SHP77 treated with DMSO at 0.1 percent for 48 hours (cell line): ENCODE measurements at places on chromosomes 16 and 17.

- no peak for DNase-seq
Measured at GRCh38 chr16:22373662-22374310, 633 bp downstream of the CDR2 start.

DNA sequence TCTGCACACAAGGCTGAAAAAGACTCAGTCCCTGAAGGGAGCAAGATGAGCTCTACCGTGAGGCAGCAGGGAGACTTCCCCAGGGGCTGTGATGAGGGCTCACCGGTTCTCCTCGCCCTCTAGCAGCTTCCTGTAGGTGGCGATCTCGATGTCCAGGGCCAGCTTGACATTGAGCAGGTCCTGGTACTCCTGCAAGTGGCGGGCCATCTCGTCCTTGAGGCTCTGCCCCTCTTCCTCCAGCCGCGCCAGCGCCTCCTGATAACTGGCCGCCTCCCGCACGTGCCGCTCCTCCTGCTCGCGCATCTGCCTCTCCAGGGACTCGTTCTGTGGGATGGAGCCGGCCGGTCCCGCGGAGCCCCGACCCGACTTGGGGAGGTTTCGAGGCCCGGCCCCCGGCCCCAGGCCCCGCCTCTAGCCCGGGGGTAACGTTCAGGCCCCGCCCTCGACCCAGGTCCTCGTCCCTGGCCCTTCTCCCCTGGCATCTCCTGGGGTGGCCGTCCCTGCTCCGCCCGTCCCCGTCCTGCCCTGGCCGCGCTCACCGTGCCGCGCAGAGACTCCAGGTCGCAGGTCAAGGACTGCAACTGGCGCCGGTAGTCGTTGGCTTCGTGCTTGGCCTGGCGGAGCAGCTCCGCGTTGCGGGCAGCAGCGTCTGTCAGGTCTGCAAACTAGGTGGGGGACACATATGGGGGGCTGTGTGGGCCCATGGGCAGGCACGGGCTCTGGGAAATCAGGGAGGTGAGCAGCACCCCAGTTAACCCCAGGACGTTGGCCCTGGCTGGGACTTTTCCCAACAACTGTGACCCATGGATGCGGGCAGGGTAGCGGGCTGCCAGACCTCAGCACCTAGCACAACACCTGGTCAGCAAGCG, 3.9 kb downstream of the GFAP start:
- DNase-seq = peak; percentile 17

GRCh38 chr16:30875871-30876801, 17.7 kb downstream of the BCL7C start:
- DNase-seq = peak; percentile 46

DNA sequence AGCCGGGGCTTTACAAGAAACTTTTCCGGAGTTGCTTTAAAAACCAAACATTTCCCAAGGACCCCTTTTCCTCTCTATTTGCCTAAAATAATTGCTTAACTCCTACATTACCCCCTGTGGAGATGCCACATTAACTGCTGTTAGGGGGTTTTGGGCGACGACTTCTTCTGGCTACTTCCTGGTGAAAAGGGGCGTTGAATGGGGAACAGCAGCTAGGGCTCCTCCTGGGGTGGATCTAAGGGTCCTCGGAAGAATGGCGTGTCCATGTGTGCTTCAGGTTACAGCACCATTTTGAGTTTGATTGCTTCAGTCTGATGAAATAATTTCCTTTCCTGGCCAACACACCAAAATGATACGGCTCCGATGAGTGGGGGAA, 22.0 kb downstream of the ABCC1 start:
- no peak for DNase-seq

DNA sequence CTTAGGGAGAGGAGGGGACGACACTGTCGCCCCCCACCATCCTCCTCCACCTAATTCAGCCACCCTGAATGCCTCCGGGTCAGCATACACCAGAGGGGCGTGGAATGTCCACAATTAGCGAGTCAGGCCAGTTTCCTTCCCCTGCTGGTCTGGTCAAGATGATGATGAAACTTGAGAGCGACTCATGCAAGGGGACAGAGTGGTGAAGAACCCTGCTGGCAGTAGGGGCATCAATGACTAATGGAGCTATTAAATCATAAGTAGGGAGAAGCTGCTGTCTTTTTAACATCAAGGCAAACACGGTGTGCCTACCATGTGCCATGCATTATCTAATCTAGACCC, 7.2 kb downstream of the SPACA3 start:
- DNase-seq = no peak

DNA sequence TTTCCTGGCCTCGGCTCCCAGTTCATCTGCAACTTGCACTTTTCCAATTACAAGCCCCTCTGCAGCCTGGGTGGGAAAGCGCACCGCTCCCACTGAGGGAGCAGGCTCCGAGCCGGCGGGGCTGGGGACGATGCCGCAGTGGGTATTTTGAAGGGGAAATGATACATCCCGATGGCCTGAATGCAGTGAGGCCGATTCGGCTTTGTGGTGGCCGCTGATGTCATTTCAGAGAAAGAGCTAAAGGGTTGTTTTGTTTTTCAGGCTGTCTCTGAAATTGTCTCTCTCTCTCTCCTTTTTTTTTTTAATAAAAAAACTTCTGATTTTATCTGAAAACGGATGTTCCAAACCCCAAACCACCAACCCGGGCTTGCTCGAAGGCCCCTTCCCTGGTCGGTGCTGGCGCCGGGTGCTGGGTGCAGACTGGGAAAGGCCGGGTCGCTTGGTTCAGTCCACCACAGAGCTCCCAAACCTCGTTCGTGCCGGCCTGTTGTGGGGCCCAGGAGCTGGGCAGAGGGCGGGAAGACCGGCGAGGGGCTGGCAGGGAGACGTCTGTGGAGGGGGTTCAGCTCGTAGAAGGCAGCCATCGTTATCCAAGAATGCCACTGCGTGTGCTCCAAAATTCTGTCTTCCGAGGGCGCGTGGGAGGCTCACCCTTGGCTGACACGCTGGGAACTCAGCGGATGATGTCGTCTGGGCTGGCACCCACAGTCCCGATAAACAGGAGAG, 102.8 kb downstream of the FOXL1 start:
- DNase-seq = no peak

DNA sequence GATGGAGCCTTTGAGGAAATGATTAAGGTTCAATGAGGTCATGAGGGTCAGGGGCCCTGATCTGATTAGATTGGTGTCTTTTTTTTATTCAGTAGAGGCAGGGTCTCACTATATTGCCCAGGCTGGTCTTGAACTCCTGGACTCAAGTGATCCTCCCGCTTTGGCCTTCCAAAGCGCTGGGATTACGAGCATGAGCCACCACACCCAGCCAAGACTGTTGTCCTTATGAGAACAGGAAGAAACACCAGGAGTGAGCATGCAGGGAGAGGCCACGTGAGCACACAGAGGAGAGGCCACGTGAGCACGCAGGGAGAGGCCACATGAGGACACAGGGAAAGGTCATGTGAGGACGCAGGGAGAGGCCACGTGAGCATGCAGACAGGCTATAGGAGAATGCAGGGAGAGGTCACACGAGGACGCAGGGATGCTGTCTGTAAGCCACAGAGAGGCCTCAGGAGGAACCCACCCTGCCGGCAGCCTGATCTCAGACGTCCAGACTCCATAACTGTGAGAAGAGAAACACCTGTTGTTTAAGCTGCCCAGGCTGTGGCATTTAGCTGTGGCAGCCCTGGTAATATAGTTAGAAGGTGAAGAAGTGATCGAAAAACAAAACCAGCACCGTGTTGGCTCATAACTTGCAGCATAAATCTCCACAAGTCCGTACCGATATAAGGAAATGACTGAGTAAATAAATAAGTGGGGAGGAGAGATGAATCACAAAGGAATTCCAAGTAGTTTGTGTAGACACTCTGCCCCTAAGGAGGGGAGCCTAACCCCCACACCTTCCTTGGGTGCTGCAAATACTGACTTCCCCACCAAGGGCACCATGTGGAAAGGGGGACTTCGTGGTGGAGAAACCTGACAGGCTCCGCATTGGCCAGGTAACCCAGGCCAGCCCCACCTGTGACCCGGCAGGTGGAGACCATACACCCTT, 14.6 kb upstream of the CSNK1D start:
- peak; percentile 97 for DNase-seq

DNA sequence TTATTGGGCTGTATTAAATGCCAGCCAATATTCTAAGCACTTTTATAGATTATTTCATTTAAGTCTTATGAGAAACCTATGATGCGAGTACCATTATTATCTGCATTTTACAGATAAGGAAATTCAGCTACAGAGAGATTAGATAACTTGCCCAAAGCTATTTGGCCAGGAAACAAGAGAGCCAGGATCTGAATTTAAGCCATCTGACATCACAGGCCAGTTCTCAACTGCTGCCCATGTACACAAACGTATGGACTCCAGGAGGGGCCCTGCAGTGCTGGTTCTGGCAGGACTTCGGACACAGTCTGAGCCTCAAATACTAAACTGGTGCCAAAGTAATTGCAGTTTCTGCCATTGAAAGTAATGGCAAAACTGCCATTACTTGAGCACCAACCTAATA, 40.2 kb downstream of the CPPED1 start:
- DNase-seq = no peak

DNA sequence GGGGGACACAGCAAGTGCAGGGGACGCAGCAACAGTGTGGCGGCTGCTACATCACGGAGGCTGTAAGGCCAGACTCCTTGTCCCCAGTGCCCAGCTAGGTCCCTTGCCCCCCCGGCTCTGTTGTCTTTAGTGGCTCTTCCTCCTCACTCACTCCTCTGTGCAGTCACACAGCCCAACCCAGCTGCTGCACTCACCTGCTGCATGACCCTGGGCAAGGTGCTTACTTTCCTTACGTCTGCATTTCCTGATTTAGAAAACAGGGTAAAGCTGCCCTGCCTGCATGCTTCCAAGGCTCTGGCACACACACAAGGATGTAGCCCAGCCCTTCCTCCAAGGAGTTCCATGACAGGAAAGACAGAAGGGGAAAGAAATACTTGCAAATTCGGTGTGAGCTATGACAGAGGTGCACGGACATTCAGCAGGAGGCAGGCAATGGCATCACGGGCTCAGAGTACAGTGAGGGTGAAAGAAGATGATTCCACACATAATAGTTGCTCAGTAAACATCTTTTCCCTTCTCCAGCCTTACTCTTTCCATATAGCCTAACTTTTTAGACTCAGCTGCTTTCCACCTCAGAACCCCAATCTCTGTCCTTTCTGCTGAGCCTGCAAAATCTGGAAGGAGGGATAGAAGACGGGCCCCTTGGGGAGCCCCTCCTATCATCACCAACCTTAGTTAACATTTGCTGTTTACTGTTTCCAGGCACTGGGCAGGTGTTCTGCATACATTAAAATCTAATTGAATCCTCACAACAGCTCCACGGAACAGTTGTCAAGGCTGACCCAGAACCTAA, 150.9 kb downstream of the MRM1 start:
- no peak for DNase-seq

- no peak for DNase-seq
Measured at GRCh38 chr17:50769884-50770283, 2.6 kb upstream of the ANKRD40CL start.

DNA sequence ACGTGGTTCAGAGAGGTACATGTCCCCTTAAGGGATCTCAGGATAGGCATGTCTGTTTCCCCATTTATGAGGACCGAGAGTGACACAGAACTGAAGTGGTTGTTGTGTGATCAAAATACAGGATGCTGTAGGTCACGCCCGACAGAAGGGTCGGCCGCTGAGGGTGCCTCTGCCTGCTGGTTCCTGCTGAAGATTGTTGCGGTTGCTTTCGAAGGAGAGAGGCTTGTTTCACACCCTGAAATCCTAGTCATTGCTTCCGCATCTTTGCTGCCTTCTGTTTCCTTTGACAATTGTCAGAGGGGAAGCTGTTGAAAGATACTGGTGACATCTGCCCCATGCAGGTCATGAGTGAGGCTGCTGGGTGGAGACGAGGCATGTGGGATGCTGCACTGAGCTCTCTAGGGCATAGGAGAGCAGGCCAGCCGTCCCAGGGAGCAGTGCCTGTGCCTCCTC, 3.8 kb upstream of the NAT9 start:
- no peak for DNase-seq

DNA sequence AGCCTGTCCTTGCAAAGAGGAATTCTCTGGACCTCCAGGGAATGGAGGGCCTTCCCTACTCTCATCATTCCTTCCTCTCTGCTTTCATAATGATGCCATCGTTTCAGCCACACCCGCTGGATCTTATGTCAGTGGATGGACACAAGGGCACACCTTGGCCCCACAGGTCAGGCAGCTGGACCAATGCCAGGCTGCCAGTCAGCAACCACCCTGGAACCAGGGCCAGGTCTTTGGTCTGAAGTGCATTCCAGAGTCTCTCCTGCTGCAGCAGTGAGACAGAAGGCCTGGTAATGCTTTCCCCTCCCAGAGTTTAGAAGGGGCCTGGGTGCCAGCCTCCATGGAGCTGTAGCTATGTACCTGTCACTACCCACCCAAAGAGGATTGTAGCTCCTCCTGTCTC, 7.4 kb downstream of the C1QL1 start:
- DNase-seq = no peak

DNA sequence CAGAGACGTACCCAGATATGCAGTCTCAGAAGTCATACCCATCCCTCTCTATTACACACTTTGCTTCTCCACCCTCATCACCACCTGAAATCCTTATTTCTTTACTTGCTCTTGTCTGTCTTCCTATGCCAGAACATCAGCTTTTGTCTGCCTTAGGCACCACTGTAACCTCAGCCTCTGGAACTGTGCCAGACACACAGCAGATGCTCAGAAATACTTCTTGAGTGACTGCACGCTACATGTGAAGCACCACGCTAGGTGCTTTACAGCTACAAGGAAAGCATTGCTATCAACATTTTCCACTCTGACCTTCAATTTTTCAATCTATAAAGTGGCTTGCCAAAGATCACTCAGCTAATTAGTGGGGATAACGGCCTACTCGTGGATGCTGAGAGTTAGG, 226.8 kb downstream of the CHD9NB start:
- peak; percentile 80 for DNase-seq

DNA sequence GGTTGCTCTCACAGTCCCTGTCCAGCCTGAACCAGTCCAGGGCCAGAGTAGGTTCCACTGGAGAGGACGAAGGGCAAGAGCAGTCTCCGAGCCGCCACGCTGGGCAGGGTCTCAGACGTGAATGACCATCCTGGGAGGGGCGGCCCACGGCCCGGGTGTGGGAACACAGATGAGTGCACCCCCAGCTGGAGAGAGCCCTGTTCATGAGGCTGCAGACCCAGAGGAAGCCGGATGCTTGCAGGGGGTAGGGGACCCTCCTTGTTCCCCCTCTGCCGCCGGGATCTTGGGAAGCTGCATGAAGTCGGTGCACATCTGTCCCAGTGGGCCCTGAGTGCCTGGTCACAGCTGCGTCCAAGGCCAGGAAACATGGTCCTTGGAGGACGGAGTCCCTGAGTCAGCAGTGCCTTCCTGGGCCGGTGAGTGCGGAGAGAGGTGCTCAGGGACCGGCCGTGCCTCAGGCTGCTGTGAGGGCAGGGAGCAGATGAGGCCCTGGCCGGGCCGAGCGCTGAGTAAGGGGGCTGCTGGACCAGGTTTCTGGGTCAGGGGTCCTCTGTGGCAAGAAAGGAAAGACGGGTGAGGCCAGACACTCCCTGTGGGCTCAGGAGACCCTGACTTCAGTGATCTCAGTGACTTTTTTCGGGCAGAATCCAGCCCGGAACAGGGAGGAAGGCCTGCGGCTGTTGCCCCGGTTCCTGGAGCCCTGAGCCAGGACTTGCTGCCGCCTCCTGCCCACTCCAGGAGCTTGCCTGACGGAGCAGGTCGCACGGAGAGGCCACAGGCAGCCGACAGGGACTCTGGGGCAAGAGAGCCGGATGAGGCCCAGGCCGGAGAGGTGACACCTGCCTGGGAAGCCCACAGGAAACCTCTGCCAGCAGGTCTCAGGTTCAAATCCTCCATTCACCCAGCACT, 45.8 kb downstream of the ACTG1 start:
- DNase-seq = no peak
